HAP-1 (cell line): ENCODE measurements at places on chromosomes 7 and 10.

DNA sequence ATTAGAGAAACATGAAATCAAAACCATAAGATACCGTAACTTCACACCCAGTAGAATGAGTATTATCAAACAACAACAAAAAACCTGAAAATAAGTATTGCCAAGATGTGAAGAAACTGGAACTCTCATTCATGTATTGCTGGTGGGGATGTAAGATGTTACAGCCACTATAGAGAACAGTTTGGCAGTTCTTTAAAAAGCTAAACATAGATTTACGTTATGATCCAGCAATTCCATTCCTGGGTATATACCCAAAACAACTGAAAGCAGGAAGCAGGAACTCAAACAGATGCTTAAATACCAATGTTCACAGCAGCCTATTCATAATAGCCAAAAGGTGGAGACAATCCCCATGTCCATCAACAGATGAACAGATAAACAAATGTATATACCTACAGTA, 72.5 kb downstream of the NT5C2 start:
- DNase-seq, result no peak

GRCh38 chr7:102138676-102139075, 148.0 kb upstream of the SH2B2 start:
- DNase-seq, result peak; percentile 28

DNA sequence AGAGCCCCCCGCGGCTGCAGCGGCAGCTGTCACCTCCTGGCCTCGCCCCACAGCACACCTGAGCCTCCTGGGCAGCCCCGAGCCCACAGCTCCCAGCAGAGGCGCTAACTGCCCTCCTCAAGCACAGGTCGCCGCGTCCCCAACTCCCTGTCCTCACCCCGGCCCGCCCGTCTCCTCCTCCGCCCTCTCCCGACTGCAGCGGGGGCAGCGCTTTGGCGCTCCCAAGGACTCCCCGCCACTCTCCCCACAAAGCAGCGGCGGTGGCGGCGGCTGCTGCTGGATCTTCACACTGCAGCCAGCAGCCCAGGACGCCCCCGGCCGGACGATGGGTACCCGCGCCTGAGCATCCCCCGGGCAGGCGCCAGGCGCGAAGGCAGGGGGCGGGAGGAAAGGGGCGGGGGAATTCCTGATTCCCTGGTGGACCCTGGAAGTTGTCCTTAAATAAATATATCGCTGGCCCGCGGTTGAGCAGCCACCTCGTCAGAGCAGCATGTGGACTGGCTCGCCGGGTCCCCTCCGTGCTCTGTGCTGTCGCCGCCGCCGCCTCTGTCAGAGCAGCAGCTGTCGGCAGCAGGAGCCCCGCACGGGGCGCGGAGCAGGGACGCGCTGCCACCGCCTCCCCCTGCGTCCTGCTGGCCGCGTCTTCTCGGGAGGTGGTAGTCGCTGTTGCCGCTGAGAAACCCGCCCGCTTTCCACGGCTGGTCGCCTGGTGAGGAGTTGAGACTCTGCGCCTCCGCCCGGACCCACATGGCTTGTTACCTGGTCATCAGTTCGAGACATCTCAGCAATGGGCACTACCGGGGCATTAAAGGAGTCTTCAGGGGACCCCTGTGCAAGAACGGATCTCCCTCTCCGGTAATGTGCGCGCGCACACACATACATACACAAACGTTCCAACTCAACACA, at the start of gene ZNF804B:
Gene ZNF804B, plus strand, starts transcription at position 471 of the 906 bp plus-strand sequence. Its CDS starts 277 bp downstream, at position 748.
- DNase-seq, result no peak

- DNase-seq, result no peak
These were observed 735 bp downstream of the ZNF394 start for GRCh38 chr7:99499371-99499720.

DNA sequence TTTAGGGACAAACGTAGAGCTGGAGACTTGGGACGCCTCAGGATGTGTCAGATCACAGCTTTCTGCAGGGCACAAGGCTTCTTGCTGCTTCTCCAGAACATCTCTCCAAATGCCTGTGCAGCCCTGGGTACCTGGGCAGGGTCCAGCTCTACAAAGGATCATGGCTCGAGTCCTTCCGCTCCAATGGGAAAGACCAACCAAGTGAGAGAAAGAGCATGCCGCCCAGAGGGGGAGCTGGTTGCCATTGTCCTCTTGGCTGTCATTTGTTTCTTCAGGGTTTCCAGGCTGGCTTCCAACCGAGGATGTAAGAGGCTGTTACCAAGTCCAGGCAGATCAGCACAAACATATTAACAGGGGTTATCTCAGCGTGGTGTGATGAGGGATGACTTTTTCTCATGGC, 5.6 kb upstream of the LEP start:
- no peak for DNase-seq

GRCh38 chr7:13933091-13933490, 56.4 kb downstream of the ETV1 start:
- DNase-seq, result no peak

GRCh38 chr7:98000356-98000755, 10.4 kb upstream of the OCM2 start:
- DNase-seq, result no peak

DNA sequence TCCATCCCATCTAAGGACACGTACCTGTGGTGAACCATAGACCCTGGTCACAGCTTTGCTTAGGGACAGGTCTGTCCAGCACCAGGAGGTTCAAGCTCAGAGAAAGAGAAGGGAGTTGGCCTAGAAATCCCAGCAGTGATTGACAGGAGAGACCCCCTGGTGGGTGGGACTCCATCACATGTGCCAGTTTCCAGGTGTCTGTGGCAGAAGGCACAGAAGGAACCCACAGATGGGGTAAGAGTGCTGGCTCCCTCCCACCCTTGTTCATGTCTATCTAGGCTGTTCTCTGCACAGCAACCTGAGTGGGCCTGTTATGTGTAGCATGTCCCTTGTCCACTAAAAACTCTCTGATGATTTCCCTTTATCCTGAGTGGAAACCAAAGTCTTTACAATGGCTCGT, 54.0 kb upstream of the GRB10 start:
- DNase-seq, result no peak

DNA sequence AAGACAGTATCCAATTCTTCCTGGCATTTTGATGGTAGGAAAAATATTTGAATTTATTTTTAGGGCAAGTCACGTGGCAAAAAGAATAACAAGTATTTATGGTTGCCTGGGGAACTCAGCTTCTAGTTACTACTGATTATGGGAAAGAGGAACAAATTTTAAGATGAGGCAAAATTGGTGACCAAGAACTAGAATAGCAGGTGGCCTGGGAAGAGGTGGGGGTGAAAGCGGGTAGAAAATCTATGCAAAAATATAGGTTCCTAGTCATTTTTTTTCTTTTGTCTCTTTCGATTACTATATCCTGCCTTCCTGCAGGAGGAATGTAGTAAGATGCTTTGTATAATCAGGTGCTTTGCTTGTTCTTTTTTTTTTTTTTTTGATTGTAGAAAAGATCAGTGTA, 27.8 kb downstream of the ENTPD1 start:
- no peak for DNase-seq

GRCh38 chr10:107498983-107499382, 334.5 kb upstream of the SORCS1 start:
- no peak for DNase-seq

GRCh38 chr7:38973760-38974159, 3.9 kb upstream of the POU6F2 start:
- DNase-seq, result no peak

DNA sequence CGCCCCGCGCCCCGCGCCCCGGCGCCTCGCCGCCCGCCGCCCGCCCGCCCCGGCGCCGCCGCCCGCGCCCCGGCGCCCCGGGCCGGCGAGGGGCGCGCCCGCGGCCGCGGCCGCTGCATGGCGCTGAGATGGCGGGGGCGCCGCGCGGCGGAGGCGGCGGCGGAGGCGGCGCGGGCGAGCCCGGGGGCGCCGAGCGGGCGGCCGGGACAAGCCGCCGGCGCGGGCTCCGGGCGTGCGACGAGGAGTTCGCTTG, 174 bp downstream of the ADCY1 start:
- no peak for DNase-seq

GRCh38 chr7:5170251-5170650, 19.8 kb upstream of the WIPI2 start:
- no peak for DNase-seq
